Stimulated activated CD8-positive, alpha-beta memory T cell treated with anti-CD3 and anti-CD28 coated beads, Interleukin-4, amount 100 ng/mL, for 4 hours (primary cell): ENCODE measurements at places on chromosomes 2 and 18.

DNA sequence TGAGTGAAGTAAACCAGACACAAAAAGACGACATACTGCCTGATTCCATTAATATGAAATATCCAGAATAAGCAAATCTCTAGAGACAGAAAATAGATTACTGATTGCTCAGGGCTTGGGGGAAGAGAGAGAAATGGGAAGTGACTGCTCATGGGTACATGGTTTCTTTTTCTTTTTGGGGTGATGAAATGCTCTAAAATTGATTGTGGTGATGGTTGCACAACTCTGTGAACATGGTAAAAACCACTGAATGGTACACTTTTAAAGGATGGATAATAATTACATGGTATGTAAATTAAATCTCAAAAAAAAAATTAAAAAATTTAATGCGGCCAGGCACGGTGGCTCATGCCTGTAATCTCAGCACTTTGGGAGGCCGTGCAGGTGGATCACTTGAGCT lies 39.3 kb downstream of the RPL31 start:
- no peak for DNase-seq

DNA sequence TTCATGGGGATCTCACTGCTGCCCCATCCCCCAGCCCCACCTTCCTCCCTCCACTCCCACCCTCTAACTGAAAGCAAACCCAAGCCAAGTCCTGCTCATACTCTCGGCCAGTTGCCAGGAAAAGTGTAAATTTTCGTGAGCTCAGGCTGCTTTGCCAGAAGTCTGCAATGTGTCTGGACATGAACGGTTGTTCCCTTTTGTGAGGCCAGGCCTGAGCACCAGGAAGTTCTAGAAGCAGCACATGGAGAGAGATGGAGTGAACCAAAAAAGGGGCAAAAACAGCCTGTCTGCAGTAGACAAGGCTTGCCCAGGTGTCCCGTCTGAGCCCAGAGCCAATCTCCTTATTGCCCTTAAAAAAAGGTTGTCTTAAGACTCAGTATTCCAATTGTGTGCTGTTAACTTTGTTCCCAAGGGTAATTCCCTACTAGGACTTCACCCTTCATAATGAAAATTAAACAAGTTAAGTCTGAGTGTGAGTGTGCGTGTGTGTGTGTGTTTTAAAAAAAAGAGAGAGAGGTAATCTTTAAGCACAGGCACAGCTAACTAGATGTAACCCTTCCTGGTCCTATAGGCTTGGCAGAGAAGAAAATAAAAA lies 247.1 kb downstream of the BCL11A start:
- DNase-seq: no peak

DNA sequence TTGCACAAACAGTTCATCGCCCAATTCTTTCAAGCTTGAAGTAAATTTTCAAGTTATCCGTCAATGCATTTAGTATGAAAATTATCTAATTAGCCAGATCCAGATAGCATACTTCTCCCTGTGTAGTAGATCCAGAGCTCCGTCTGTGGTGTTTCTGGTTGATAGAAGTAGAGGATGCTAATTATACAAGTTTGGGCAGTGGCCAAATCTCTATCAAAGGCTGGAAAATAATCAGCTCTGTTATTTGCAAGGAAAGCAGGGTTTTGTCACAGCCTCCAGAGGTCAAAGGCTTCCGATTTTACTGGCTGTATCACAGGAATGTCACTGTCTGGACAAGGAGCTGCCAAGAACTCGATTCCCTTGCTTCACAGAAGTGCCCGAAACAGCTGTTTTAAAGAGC lies 28.6 kb downstream of the LRRC30 start:
- no peak for DNase-seq

DNA sequence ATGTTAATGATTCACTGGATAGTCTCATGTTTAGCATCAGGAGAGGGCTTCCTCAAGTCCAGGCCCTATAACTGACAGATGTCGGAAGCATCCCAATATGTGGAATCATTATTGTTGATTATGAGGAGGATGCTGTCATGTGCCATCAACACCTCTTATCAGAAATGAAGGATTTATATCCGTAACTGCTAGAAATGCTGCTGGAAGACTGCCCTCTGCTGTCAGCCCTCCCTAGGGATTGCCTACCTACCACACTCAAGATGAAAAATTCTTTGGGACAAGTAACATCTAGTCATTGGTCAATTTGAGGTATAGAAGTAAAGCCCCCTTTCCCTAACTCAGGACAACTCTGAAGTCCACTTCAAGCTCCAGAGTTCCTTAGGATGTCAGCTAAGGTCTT lies 1166.5 kb upstream of the NXPH2 start:
- DNase-seq: no peak

- DNase-seq: no peak
These were observed 286.3 kb downstream of the PIEZO2 start for GRCh38 chr18:10863026-10863425.

GRCh38 chr2:54109848-54110247 lies 5.6 kb upstream of the ACYP2 start:
- no peak for DNase-seq

DNA sequence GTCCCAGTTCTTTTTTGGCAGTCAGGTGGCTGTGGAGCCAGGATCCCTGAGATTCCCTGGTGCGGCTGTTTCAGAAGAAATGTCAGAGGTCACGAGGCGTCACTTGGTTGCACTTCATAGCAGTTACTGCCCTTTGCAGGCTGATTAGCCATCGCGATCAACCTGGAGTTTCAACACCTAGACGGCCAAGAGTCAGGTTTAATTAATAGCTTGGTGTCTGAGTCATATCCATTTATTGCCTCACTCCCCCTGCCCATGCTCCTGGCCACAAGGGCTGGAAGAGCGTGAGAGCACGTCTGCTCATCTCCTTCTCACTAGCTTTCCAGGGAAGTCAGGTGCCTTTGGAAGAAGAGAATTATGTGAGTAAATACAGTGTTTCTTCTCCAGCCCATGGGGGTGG lies 552.3 kb downstream of the TSN start:
- DNase-seq: no peak

DNA sequence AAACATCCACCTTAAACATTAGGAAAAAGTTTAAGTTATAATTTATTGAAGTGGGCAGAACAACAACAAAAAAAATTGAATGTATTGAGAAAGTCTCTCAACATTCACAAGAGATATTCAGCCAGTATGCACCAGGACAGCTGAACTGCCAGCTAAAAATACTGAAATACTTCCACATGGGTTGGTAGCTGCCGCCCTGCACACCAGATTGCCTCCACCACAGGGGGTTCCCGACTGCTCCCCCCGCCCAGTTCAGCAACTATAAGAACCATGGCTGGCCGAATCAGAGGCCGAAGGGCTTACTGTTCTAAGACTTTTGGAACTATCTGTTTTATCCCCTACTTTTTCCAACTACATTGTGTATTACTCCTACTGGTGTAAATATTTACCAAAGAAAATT lies 150.0 kb upstream of the LRP1B start:
- no peak for DNase-seq

DNA sequence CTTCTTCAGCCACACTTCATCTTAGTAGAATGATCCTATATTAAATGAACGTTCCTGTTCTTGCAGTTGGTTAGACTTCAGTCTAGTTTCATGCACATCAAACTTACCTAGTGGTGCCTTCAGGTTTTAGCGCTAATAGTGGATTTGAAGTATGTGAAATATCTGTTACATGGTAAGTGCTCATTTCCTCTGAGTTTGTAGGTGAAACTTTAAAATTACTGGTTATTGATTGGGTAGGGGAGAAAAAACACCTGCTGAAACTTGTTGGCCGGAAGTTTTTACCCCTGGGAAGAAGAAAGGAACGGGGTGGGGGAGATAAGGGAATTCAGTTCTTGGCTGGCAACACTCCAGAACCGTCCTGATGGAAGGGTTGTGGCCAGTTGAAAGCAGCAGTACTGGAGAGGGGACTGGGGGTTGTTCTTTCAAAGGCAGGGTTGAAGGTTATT lies 112.8 kb downstream of the SPTBN1 start:
- DNase-seq: no peak

DNA sequence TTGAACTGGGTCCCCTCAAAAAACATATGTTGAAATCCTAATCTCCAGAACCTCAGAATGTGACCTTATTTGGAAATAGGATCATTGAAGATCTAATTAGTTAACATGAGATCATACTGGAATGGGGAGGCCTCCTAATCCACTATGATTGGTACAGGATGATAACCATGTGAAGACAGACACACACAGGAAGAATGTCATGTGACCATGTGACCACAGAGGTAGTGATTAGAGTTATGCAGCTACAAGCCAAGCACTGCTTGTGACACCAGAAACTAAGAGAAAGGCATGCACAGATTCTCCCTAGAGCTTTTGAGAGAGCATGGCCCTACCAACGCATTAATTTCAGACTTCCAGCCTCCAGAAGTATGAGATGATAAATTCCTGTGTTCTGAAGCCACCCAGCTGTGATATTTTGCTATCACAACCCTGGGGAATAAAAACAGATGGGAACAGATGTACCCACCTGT lies 47.0 kb upstream of the TGIF1 start:
- no peak for DNase-seq

GRCh38 chr2:13667415-13667757 lies 950.6 kb downstream of the TRIB2 start:
- DNase-seq: no peak

DNA sequence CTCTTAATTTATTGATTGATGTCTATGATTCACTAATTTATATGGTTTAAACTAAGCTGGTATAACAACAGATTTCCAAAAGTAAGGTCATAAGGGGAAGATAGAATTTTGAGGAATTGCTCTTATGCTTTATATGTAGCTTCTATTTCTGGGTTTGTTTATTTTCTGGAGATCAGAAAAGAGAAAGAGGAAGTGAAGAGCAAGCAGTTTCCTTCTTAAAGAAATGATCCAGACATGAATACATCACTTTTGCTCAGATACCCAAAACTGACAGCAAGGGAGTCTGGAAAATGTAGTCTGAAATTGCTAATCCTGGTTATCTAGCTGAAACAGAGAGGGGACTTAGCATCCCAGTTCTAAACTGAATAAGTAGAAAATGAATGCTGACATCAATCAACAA lies 912.5 kb upstream of the CRIM1 start:
- DNase-seq: no peak

GRCh38 chr2:170123593-170123992 lies 54.4 kb upstream of the MYO3B start:
- DNase-seq: no peak

- peak; percentile 8 for DNase-seq
These were observed 252.6 kb downstream of the AGAP1 start for GRCh38 chr2:235746257-235746934.

- no peak for DNase-seq
These were observed 9.1 kb downstream of the SMIM21 start for GRCh38 chr18:75418293-75419005.

DNA sequence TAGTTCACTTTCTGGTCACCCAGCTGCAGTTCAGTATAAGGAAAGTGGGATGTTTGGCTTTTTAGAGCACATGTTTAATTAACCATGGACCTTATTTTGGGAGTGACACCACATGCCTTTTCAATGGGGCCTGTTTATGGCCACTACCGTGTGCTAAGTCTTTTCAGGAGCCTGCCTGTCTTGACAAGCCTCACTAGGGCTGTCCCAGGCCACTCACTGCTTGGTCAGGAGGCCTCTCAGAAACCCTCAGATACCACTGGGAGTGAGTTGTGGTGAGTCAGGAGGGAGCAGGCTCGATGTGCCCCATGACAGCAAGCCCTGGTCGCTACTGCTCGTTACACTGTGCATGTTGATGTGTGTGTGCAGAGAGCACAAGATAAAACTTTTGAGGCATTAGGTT lies 123.0 kb downstream of the MAP4K4 start:
- DNase-seq: no peak

- DNase-seq: no peak
These were observed 114.3 kb downstream of the MGAT5 start for GRCh38 chr2:134368009-134368817.

- no peak for DNase-seq
These were observed 67.1 kb downstream of the PMAIP1 start for GRCh38 chr18:59966913-59967312.

GRCh38 chr2:239927424-239927981 lies 97.6 kb downstream of the NDUFA10 start:
- DNase-seq: peak; percentile 55

- no peak for DNase-seq
These were observed 134.3 kb upstream of the CTDP1 start for GRCh38 chr18:79545255-79545654.

DNA sequence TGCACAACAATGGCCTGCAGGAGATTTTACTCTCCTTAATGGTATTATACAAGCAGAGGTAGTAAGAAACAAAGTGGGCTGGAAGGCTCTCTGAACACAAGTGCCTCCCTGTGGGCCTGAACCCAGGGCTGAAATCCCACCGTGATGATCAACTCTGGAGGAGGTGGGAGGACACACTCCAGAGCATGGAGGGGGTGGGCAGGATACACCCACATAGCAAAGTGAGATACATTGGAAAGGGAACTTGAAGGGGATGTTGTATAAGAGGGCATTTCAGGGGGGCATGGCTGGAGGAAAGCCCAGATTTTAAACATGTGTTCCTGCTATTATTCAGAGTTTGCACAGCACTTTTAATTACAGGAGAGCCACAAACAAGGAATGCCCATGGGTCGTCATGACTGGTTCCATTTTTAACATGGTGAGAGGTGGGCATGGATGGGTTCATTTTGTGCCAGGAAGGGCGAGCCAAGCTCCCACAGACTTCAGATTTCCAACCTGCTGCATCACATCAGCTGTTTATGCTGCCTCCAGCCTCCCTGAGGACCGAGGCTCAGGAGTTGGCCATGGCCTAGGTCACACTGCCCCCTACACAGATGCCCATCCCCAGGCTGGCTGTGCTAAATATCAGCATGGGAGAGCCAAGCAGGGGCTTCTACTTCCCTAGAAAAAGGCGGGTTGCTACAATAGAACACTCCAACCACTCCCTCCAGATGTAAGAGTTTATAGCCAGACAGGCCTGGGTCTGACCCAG lies 416.2 kb upstream of the ID2 start:
- no peak for DNase-seq
